ENCODE measurements at places on chromosomes 3 and 15.
A peak's percentile ranks its signal among the peaks of the same experiment; 100 is the strongest.

DNA sequence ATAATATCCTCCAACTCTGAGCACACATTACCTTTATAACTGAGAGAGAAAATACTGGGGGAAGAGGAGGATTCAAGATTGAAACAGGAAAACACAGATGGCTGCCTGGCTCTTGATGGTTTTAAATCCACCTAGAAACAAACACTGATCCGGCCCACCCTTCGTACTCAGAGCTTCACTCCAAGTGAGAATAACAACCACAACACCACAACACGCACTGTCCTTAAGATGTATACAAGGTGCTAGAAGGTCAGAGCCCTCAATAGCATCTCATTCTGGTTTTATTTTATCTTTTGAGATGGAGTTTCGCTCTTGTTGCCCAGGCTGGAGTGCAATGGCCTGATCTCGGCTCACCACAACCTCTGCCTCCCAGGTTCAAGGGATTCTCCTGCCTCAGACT lies 9.9 kb downstream of the IP6K2 start:
- no peak for DNase-seq

GRCh38 chr3:72829701-72830100 lies 18.5 kb downstream of the SHQ1 start:
- DNase-seq: peak; percentile 51

GRCh38 chr3:45387636-45388348 lies 584 bp upstream of the LARS2 start:
- no peak for DNase-seq

DNA sequence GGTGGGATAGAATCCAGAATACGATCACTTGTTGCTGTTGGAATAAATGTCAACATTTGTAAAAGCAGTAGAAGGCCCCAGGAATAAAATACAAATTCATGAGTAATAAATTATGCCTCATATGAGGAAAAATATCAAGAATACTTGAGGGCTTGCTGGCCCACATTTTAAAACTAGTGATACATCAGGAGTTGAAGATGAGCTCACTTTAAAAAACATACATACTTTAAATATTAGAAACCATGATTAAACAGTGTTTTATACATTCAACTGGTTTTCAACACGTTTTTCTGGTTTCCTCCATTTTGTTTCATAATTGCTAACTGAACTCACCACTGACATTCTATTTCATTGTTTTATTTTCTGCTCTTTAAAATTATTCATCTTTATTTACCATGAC lies 141.4 kb downstream of the TFG start:
- DNase-seq: no peak

DNA sequence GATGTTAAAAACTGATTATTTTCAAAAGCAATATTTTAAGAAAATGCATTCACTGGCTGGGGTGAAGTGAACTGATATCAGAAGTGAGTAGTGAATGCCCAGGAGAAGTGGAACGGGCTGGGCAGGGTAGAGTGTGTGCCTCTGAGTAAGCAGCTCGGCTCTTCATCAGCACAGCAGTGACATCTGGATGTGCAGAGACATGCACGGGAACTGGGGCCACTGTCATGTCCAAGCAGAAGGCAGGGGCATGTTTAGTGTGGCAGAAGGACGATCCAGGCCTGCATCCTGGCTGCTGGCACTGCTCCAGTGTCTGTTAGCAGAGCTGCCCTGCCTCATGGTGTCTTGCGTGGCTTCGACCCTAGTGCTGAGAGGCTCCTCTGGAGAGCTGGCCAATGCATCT lies 305.6 kb upstream of the LRRFIP2 start:
- DNase-seq: no peak

GRCh38 chr3:93843981-93844380 lies 129.7 kb downstream of the PROS1 start:
- peak; percentile 41 for DNase-seq
